NCI-H1436 (cell line): ENCODE measurements at places on chromosomes 1 and 21.

DNA sequence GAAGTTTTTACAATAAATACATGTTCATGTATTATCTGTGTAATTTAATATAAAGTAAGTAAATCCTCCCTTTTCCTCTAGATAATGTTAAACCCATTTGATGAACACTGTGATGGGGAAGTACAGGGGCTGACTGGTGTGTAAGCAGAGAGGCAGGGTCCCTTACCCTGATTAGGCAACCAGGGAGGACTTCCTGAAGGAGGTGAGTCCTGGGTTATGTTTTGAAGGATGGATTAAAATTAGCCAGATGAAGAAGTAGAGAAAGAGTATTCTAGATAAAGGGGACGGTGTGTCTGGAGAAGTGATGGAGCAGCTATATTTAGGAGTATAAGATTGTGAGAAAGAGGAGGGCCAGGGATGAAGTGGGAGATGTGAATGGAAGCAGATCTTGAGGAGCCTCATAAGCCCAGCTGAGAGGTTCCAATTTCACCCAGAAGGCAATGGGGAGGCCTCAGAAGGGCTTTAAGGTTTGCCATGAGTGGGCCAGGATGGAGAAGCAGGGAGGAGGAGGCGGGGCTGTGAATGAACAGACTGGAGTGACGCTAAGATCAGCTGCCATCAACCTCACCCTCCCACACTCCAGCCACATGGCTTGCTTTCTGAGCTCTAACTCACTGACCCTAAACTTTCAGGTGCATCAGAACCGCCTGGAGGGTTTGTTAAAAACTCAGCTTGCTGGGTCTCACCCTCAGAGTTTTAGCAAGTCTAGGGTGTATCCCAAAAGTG is 30.9 kb upstream of the ID3 start:
- DNase-seq: no peak

- no peak for DNase-seq
These were observed 25.2 kb downstream of the HTR6 start for GRCh38 chr1:19689856-19690255.

DNA sequence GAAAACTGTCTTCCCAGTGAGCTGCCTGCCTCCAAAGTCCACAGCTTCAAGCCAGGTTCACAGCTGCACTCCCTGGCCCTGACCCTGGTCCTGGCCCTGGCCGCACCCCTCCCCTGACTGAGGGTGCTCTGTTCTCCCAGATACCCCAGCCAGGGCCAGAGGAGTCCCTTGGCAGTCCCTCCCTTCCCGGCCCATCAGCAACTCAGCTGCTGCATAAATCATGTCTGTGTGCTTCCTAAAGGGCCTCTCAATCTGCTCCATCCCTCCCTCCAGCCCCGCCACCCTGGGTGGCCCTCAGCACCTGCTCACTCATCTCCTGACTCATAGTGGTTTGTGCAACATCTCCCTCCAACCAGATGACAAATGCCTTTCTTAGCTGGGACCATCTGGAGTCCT is 24.8 kb upstream of the C1orf174 start:
- DNase-seq: no peak

- no peak for DNase-seq
These were observed 30.3 kb downstream of the PTPRC start for GRCh38 chr1:198669023-198669698.

GRCh38 chr1:55718758-55719671 is 503.9 kb upstream of the USP24 start:
- DNase-seq: no peak

DNA sequence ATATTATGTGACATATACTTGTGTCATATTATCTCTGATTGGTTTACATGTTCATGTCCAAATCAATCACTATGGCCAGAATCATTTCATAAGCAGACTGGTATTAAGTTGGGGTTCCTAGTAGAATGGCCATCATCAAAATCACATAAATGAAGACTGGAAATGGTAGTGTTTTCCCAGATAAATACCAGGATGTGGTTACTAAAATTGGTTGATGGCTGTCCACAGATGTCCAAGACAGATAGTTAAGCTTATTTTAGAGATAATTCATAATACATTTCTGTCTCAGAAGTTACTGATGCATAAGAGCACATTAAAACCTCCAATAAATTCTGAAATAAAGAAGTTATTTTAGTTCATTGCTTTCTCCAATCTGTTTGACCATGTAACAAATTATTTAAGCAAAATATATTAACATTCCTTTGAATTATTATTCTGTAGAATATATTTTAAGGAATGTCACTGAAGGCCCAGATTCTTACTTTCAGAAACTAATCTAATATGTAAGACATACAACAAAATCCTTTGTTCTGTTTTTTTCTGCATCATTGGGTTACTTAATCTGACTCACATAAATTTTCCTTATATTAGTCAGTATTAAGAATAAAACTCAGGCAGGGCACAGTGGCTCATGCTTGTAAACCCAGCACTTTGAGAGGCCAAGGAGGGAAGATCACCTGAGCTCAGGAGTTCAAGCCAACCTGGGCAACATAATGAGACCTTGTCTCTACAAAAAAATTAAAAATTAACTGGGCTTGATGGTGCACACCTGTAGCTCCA is 483.9 kb downstream of the PTPRC start:
- no peak for DNase-seq

- no peak for DNase-seq
These were observed 1.6 kb upstream of the GREM2 start for GRCh38 chr1:240613356-240614142.

- no peak for DNase-seq
These were observed 261.8 kb downstream of the FOXD2 start for GRCh38 chr1:47699492-47700235.

GRCh38 chr21:41957991-41958766 is 4.4 kb upstream of the C2CD2 start:
- peak; percentile 0 for DNase-seq

DNA sequence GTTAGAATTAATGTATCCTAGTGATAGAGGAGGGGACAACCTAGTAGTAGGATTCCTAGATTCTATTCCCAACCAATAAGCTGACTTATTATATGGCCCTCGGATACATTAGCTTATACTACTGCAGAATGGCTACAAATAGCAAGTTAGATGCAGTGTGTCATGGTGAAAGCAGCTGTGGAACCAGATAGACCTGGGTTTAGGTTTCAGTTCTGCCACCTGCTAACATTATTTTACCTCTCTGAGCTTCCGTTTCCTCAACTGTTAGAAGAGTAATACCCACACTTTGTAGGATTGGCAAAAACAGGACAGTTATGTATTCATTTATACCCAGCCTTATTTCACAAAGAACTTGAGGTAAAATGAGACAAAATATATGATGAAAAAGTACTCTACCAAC is 21.6 kb upstream of the MAGOH start:
- DNase-seq: no peak

GRCh38 chr1:16125088-16125470 is 30.8 kb downstream of the EPHA2 start:
- DNase-seq: no peak

GRCh38 chr21:45522381-45522780 is 19.9 kb downstream of the SLC19A1 start:
- no peak for DNase-seq

DNA sequence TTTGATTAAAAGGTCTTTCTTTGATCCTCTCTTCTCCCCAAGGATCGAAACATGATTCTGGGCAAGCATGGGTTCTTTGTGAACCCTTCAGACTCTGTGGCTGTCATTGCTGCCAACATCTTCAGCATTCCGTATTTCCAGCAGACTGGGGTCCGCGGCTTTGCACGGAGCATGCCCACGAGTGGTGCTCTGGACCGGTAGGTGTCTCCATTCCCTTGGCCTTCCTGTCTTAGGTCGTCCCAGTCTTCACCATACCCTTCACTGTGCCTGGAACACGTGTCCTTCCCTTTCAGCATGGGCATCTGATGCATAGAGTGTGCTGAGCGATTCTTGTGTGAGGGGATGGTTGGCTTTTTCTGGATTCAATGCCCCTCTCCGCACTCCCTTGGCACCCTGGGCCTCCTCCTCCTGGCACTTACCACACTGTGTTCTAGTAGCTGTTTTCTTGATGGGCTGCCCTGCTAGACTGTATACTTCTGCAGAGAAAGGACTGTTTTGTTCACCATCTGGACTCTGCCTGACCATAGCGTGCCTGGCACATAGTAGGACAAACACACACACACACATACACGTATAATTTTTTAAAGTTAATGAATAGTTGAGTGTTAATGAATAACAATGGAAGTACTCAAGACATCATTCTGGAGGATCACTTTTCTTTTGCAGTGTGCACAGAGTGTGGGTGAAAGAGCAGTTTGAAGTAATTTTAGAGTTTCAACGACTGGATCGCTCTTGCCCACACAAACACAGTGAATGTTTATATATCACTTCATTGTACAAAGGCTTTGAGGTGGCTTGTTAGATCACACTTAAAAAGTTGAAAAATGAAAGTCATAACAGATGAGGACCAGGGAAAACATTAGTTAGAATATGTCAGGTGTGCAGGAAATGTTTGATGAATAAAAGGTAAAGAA is 43.2 kb downstream of the PGM1 start:
- no peak for DNase-seq

DNA sequence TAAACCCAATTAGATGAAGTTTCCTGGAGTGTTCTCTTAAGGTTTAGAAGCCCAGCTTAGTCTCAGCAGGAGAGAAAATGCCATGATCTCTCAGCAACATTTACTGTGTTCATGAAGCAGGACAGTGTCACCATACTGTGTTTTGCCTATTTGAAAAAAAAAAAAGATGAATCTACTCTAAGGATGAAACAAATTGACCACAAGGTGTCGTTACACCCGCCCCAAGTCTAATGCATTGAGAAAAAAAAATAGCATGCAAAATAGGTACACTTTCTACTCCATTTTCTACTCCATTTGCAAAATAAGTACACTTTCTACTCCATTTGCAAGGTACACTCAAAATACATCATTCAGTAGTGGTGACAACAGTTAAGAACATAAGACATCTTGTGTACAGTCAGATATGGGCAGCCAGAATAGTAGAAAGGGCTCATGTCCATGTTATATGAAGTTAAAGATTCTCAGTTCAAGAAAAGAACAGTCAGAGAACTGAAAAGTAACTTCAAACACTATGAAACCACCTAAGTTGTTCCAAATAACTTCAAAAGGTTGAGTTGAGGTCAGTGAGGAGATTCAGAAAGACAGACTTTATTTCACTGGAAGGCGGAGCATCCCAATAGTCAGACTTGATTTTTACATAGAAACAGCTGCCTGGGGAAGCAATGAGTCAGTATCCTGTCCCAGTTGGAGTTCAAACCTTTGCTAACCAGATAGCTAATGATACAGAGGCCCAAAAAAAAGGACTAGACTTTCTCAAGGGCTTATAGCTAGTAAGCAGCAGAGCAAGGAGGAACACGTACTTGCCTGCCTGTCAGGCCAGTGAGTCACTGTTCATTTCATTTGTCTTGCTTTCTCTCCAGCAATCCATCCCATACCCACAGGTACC is 13.3 kb downstream of the PLPPR5 start:
- no peak for DNase-seq
